ENCODE measurements at places on chromosomes 2 and 18. TPM values are rescaled to one million over a fixed set of nuclear protein-coding genes. Genes with fewer than 3 reads are reported as not detected.

GRCh38 chr2:19577723-19578122 lies 219.3 kb upstream of the OSR1 start:
- DNase-seq: no peak

DNA sequence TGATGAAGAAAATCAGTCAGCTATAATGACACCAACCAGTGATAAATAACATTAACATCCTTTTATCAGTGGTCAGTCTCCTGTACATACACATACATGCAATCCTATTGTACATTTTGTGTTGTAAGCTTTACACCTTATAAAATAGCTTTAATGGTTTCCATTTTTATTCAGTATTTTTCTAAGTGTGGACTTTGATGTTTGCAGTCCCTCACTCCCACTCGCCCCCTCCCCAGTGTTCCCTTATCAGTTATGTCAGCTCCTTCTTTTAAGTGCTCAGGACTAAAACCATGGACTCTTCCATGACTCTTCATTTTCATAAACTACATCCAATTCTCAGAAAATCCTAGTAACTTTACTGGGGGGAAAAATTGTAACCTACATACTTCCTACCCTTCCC lies 713.0 kb downstream of the LRRTM4 start:
- DNase-seq: no peak

DNA sequence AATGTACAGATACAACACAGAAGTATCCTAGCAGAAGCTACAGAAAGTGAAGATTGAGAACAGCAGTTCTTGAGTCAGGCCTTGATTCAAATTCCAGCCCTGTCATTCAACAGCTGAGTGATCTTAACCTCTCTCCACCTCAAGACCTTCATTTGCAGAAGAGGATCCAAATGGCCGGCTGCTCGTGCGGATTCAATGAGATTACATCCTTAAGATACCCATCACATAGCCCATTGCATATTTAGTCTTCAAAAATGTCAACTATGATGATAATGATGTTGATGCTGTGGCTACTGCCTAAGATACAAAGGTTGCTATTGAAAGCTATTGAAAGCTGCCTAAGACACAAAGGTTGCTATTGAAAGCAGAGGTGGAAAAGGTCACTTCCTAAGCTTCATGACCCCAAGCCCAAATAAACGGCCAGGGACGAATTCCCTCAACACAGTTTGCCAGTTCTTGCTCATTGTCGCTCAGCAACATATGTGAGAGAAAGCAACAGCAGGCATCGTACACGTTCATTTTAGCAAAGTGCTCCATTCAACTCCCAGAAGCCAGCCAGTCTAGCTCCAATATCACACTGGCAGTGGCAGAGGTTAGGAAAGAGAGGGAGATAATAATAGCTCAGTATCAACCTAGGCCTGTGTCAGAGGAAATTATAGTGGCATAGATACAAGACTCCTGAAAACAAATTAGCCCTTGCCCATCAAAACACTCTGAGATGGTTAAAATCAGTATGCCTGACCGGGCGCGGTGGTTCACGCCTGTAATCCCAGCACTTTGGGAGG lies 36.1 kb downstream of the MRPL35 start:
- no peak for DNase-seq

- DNase-seq: no peak
Measured at GRCh38 chr2:77099961-77100360, 422.2 kb downstream of the LRRTM4 start.

DNA sequence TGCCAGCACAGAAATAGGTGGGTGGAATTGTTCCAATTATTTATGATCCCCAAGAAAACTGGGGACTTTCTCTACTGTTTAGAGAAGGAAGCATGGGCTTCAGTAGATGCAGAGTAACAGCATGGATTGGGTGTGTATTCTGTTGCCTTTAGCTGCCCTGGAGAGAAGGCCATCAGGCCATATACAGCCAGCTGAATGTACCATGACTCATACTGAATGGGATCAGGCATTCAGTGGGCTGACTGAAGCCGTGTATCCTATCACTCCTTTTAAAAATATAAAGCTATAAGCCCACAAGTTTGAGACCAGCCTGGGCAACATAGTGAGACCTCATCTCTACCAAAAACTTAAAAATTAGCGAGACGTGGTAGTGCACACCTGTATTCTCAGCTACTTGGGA lies 16.7 kb upstream of the PLEKHM3 start:
- no peak for DNase-seq

GRCh38 chr18:11884396-11885030 lies 23.6 kb downstream of the MPPE1 start:
- no peak for DNase-seq

The G6PC2 gene
- total RNA-seq: not detected

- no peak for DNase-seq
Measured at GRCh38 chr2:169966454-169966853, 139.2 kb downstream of the UBR3 start.

DNA sequence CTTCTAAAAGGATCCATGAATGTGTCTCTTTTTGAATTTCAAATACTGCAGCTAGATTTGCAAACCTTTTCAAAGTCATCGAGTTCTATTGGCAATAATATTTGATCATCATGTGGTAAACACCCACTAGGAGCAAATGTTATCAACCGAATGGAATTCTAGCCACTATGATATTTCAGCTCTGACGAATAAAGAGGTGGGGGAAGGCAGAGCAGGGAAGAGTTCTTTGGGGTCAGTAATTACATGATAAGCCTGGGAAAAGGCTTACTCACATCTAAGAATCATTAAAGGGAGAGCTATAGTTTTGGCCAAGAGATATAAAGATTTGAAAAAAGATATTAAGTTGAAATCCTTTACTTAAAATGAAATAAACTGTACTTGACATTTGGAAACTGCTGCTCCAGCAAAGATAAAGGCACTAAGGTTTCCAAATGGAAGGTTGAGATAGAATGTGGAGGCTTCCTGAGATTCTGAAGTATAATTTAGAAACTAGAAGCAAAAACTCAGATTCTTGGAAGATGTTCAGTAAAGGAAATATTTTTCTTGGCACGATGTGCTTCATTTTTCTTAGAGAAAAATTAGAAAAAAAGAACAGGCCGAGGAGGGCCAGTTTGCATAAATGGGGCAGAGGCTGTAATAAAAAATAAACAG lies 104.7 kb upstream of the ARHGAP28 start:
- DNase-seq: no peak

The VSNL1 gene
- 1.2 TPM for total RNA-seq

The PLGLB2 gene
- total RNA-seq: 0.39 TPM

The IL1R2 gene
- total RNA-seq: 7.6 TPM

The SCLY gene
- 16.0 TPM for total RNA-seq

The AOX1 gene
- total RNA-seq: 87.3 TPM

GRCh38 chr2:216951171-216951570 lies 91.3 kb upstream of the TNP1 start:
- DNase-seq: no peak

The CCDC68 gene
- 5.0 TPM for total RNA-seq

- no peak for DNase-seq
Measured at GRCh38 chr18:13621886-13622619, 104.3 kb downstream of the FAM210A start.

GRCh38 chr2:105399207-105399861 lies 483 bp upstream of the FHL2 start:
- no peak for DNase-seq

The OXER1 gene
- 1.1 TPM for total RNA-seq

All from tibial nerve (tissue), 4 donors.